ENCODE measurements at places on chromosomes 7 and 10.
A peak's percentile ranks its signal among the peaks of the same experiment; 100 is the strongest.

DNA sequence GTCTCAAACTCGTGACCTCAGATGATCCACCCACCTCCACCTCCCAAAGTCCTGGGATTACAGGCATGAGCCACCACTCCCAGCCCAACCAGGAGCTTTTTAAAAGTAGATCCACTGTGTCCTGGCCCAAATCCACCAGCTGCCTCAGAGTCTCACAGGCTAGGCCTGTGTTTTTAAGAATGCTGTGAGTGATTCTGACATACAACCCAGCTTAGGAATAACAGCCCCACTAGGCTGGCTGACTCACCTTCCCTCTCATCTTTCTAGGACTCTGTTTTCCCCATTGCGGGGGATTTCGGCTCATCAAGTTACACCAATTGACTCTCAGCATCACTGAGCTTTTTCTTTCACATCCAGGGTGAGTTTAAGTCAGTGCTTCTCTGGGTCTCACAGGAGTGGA lies 207.6 kb downstream of the SKIDA1 start:
- DNase-seq = no peak

- peak; percentile 22 for DNase-seq
Measured at GRCh38 chr7:148084138-148084537, 506.4 kb upstream of the C7orf33 start.

GRCh38 chr10:120019568-120019967 lies 127.0 kb downstream of the SEC23IP start:
- no peak for DNase-seq

DNA sequence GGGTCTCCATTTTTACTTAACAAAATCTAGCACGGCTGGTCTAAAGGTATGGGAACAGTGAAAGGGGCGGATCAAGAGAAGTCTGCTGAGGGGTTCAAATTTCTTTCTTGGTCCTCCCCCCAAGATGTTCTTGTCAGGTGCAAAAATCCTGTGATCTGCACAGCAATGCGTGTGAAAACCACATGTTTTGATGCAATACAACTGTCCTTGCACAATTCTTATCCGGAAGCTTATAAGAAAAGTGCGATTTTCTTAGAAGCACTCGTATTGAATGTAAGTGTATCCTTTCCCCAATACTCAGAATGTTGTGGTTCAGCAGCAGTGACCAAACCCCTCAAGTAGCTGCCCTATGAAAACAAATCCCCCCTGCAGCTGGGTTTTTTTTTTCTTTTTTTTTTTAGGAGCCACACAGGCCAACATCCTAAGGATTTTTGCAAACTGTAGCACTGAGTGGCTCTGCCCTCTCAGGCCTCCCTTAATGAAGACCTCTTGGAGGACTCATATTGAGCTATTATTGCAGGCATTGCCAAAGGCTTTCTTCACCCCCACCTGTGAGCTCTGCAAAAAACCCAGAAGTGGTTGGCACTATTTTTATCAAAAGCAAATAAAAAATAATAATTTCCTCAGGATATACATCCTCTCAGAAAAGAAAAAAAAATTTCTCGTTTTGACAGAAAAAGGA lies 151.9 kb upstream of the ITGB1 start:
- peak; percentile 65 for DNase-seq

DNA sequence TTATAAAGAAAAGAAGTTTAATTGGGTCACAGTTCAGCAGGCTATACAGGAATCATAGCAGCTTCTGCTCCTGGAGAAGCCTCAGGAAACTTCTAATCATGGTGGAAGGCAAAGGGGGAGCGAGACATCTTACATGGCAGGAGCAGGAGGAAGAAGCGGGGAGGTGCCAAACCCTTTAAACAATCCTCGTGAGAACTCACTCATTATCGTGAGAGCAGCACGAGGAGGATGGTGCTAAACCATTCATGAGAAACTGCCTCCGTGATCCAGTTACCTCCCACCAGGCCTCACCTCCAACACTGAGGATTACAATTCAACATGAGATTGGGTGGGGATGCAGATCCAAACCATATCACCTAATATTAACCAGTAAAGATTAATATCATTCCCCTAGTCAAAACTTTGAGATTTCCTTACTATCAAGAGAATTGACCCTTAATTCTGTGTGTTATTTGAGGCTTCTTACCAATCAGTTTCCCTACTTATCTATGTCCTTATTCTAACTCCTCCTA lies 1.6 kb upstream of the SMO start:
- DNase-seq = no peak

DNA sequence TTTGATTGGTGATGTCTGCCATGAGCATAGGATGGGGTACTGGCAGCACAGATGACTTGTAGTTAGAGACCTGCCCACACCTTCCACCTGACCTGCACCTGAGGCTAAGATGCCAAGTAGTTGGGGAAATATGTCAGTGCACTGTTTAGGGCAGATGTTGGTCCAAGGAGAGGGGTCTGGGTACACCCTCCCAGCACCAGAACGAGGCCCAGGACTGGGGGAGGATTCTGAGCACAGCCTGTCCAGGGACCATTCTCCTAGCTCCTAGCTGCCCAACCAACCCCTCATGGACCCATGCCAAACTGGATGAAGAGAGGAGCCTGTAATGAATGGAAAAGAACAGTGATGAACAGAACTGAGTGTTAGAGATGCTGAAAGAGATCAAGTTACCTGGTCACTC lies 28.0 kb downstream of the FRMPD2 start:
- DNase-seq = no peak

- DNase-seq = no peak
Measured at GRCh38 chr10:104034401-104035193, 51.1 kb downstream of the COL17A1 start.

GRCh38 chr10:106083572-106083971 lies 1080.9 kb downstream of the SORCS1 start:
- no peak for DNase-seq

DNA sequence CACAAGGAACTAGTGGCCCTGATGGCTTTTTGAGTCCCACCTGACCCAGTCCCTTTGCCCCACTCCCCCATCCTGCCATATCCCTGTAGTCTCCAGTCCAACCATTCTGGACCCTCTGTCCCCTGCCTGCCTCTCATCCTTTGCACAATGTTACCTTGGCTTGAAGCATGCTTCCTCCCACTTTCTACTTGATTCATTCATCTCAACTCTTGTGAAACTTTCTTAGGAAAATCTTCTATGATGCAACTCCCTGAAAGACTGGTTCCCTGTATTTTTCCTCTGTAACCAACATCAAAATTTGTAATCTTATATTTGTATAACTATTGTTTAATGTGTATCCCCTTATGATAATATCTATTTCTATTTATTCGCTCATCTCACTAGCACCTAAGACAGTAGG lies 151.5 kb downstream of the LRRTM3 start:
- DNase-seq = no peak

DNA sequence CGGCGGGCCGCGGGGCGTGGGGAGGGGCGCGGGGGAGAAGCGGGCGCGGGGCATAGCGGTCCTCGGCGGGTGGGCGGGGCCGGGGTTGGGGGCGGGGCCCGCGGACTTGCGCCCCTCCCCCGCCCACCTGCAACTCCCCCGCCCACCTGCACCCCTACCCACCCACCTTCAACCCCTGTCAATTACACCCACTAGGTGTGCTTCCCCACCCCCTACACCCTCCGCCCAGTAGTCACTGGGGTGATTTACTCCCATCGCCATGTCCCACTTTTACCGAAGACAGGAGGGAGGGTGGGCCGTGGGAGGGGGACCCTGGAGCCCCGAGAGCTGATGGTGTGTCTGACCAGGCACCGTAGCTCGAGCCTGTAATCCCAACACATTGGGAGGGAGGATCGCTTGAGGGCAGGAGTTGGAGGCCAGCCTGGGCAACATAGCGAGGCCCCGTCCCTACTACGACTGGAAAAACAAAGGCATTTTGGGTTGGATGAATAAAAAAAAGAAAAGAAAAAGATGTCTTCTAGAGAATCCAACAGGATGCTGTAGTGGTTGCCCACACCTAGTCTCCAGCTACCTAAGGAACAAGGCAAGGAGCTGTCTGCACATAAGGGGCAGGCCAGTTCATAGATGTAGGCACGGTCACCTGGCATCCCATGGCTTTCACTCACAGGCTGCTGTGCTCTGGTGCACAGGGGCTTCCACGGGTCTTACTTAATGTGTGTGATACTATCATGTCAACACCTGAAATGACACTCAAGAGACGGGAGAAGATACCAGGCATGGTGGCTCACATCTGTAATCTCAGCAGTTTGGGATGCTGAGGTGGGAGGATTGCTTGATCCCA lies 761 bp downstream of the KCTD7 start:
- DNase-seq = no peak

Measured in activated CD4-positive, alpha-beta T cell treated with anti-CD3 and anti-CD28 coated beads, Interleukin-2, Interleukin-4, amounts not matched to agents 100 ng/mL and 50 ng/mL, durations not matched to agents 16 hours and 8 hours (primary cell).